Forelimb muscle (tissue), 1 donor: ENCODE measurements at places on chromosomes 6 and 20. TPM values are rescaled to one million over a fixed set of nuclear protein-coding genes. Genes with fewer than 3 reads are reported as not detected.

The ASIP gene
- polyA plus RNA-seq: 0.63 TPM

The RFX6 gene
- not detected for polyA plus RNA-seq

The DCDC2 gene
- 0.06 TPM for polyA plus RNA-seq

The UNC5CL gene
- 3.1 TPM for polyA plus RNA-seq

The IP6K3 gene
- 33.1 TPM for polyA plus RNA-seq
